ENCODE measurements at places on chromosomes 12 and 14. TPM values are rescaled to one million over a fixed set of nuclear protein-coding genes. Genes with fewer than 3 reads are reported as not detected.

- no peaks in the 10 kb centered on the region for H3K4me1 ChIP-seq
- no peak for DNase-seq
- H3K27ac ChIP-seq, result no peak overlapping the region
- H3K27me3 ChIP-seq, result peaks cover 9% of the 10 kb centered on the region
- no peaks in the 10 kb centered on the region for H3K36me3 ChIP-seq
These were observed 224.9 kb upstream of the SLC16A7 start for GRCh38 chr12:59370933-59371332.

SP7 gene
- not detected for total RNA-seq

- no peaks in the 10 kb centered on the region for H3K4me1 ChIP-seq
- H3K36me3 ChIP-seq, result peaks cover 2% of the 10 kb centered on the region
- H3K27ac ChIP-seq, result no peak overlapping the region
- DNase-seq, result no peak
- H3K27me3 ChIP-seq, result peaks cover 8% of the 10 kb centered on the region
These were observed 45.7 kb upstream of the ITPR2 start for GRCh38 chr12:26878661-26879119.

GPRC5D gene
- not detected for total RNA-seq

GRCh38 chr14:84027351-84027750, 1502.6 kb upstream of the FLRT2 start:
- H3K36me3 ChIP-seq, result no peaks in the 10 kb centered on the region
- H3K4me1 ChIP-seq, result no peaks in the 10 kb centered on the region
- no peak overlapping the region for H3K4me3 ChIP-seq
- no peak overlapping the region for H3K27ac ChIP-seq

- peaks cover 4% of the 10 kb centered on the region for H3K36me3 ChIP-seq
- no peaks in the 10 kb centered on the region for H3K27me3 ChIP-seq
- no peak overlapping the region for H3K4me3 ChIP-seq
- H3K4me1 ChIP-seq, result peaks cover 15% of the 10 kb centered on the region
These were observed 41.2 kb downstream of the TMEM116 start for GRCh38 chr12:111971800-111972199.

- no peak overlapping the region for H3K4me3 ChIP-seq
- H3K36me3 ChIP-seq, result no peaks in the 10 kb centered on the region
- no peak for DNase-seq
These were observed 177.8 kb downstream of the KSR2 start for GRCh38 chr12:117790948-117791347.

RPGRIP1 gene
- 0.22 TPM for total RNA-seq

TBC1D30 gene
- total RNA-seq, result 1.7 TPM

- no peak overlapping the region for H3K27ac ChIP-seq
- H3K27me3 ChIP-seq, result peaks cover 39% of the 10 kb centered on the region
- no peaks in the 10 kb centered on the region for H3K4me1 ChIP-seq
- DNase-seq, result no peak
- H3K36me3 ChIP-seq, result no peaks in the 10 kb centered on the region
These were observed 73.4 kb upstream of the ANO4 start for GRCh38 chr12:100721169-100721568.
